ENCODE measurements at places on chromosomes 13 and 19.

DNA sequence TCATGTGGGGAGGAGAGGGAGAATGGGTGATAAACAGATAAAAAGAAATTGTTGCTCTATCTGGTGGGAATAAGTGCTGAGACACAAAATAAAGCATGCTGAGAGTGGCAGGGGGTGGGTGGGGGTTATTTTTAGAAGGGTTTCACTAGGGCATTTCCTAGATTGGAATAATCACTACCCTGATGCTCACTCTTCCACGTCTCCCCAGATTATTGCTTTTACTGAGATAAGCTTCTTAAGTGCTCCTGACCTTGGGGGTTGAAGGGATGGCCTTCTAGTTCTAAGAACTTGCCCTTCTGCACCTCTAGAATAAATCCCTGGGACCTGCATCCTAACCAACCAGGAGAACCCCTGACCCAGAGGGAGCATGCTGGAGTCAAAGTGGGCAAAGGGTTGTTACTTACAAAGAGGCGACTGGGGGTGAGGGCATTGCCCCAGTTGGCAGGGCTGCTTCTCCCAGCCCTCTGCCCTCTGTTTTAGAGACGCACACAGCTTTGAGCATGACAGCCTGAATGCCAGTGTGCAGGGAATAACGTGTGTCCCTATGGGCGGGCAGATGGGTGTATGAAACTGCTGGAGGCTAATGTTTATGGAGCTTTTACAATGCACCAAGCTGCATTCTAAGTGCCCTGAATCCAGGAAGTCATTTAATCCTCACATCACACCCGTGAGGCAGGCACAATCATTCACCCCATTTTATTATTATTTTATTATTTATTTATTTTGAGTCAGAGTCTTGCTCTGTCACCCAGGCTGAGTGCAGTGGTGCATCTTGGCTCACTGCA lies 743 bp downstream of the RDH8 start:
- no peak for DNase-seq

DNA sequence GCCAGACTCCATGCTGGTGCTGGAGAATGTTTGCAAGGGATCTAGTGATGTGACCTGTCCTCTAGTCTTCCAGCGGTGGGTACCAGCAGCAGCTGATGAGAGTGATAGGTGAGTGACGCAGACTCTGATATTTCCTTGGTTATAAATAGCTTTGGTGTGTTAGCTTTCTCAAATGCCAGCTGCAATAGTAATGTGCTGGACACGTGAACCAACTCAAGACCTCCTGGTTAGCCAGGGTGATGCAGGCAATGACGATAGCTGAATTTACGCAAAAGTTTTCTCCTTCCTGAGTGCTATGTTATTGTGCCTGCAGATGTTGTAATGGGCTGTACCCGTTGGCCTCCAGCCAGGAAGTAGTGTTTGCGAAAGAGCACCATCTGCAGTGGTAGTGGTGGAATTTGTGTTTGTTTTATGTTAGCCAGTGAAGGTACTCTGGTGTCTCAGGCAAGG lies 129.5 kb downstream of the CYSLTR2 start:
- peak; percentile 35 for DNase-seq

DNA sequence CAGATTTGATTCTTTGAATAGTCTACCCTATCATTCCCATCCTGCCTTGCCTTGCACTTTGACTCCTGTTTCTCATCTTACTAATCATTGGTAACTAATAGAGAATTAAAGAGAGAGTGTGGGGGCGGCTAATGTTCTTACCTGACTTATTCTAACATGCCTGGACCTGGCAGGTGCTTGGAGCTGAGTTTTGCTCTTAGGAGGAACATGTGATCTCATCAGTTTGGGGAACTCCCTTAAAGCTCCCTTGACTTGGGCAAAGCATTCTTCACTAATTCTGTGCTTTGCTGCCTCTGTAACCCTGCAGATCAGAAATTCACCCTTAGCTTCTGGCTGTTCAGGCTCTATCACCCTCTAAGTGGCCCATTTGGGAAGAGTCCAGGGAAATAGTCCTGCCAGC lies 861.1 kb downstream of the GPC5 start:
- DNase-seq, result no peak

DNA sequence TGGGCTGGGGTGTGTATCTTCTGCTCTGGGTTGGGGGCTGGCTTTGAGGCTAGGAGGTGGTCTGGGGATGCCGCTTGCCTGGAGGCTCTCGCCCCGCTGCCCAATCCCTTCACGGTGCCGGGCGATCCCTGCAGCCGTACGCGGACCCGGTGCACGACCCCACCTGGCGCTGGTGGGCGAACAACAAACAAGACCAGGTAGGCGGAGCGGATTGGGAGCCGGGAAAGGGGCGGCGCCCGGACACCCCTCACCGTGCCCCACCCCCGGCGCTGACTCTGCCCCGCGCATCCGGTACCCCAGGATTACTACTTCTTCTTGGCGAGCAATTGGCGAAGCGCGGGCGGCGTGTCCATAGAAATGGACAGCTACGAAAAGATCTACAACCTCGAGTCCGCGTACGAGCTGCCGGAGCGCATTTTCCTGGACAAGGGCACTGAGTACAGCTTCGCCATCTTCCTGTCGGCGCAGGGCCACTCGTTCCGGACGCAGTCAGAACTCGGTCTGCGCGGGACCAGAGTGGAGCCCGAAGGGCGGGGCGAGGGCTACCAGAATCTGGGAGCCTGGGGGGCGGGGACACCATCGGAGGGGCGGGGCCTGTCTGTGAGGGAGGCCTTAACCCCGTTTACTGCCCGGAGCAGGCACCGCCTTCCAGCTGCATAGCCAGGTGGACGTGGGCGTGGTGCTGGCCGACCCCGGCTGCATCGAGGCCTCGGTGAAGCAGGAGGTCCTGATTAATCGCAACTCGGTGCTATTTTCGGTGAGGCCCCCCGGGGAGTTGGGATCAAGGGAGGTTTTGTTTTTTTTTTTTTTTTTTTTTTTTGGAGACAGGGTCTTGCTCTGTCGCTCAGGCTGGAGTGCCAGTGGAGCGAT lies 12.1 kb upstream of the PSMD8 start:
- peak; percentile 89 for DNase-seq

DNA sequence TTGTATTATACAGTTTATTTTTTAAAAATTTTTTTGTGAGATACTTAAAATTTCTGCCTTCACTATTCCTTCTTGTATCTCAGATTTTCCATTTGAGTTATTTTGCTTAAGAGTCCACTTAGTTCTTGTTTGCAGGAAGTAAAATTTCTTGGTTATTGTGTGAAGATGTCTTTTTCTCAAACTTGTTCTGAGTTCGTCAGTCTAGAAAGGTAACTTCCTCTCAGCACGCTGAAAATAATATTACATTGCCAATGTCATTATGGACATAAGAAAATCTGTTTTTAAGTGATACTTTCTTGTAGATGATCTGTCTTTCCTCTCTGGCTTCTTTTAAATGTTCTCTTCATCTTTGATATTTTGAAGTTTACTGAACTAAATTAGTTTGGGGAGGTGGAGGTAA lies 731.7 kb upstream of the GPC6 start:
- no peak for DNase-seq

DNA sequence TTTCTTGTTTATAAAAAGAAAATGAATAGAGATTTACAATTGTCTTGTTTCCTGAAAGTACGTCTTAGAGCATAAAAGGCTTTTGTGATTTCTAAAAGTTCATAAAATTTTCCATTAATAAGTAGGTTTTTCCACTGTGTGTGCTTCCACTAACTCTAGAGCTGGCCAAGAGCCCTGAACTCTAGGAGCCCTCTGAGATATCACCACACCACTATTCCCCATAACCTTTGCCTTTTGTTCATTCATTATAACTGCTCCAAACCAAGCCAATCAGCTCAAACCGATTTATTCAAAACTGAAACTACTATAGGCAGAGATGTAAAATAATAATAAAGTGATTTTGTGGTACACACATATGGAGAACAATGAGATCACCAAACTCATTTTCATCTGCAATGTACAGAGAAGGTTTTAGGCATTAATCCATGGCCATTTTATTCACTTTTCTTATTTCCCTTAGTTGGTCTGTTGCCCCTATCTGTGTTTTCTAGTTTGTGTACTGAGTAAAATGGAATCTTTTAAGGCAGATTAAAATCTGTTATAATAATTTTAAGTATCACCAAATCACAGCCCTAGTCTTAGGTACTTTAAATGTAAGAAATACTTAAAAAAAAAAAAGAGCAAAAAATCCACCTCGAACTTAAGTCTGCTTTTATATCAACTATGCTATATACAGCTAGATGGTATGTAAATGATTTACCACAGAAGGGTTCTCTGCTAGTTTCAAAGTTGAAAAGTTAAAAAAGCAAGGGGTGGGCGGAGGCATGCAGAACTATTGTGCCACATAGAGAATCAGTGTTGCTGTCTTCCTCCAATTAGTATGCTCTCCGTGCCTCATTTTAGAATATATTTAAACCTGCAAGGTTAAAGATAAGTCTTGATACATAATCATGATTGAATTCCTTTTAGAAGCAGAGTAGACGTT lies 311.3 kb downstream of the KLF12 start:
- no peak for DNase-seq

GRCh38 chr19:14544047-14544446 lies 14.7 kb downstream of the TECR start:
- no peak for DNase-seq

DNA sequence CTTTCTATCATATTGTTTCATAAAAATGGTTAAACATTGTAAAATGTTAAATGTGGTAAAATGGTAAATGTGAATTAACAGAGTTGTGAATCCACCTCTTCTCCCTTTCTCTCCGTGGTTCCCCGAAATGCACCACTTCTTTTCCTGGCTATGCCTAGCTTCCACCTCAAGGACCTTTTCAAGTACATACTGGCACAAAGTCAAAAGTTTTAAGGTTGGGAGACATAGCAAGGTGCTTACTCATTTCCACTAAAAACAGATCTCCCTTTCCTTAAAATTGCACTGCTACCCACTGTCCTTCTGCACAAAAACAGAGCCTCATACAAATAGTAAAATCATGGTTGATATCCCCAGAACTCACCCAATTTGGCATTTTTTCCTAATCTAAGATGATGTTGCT lies 558.2 kb downstream of the SLITRK6 start:
- no peak for DNase-seq

GRCh38 chr19:31553846-31554215 lies 204.6 kb upstream of the TSHZ3 start:
- no peak for DNase-seq

Data from NCI-H2171 treated with DMSO at 0.1 percent for 48 hours (cell line).